ENCODE measurements at places on chromosomes 12 and 14.
A peak's percentile ranks its signal among the peaks of the same experiment; 100 is the strongest.

DNA sequence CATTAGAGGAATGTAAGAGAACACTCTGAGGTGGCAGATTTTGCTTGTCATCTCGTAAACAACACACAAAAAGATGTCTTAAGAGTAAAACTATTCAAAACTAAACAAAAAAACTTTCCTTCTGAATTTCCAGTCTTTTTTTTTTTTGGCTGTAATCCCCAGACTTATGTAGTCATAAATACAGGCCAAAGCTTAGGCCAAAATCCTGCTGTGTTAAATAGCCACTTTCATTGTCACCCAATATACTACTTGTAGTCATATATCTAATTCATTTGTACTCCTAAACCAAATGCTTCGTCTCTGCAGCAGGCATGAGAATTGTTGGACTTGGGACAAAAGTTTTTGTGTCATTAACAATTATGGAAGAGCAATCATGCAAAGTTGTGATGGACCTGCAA, 103.5 kb upstream of the ATF1 start:
- no peak for DNase-seq

DNA sequence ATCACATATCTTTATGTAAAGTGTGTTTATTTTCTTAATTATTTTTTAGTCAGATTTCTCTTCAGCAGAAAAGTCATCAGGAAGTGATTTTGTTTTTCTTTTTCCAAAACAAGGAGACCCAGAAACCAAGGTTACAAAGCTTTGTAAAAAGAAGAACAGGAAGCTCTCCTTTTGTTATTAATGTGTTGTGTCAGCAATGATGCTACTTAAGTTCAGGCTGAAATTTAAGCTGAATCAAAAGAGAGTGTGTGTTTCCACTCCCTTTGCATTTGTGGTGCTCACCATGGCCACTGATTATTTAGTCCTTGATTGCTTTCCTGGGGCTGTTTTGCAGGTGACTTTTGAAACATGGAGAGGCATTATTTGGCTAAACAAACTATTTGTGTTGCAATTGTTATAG, 155.3 kb upstream of the ATP2B1 start:
- peak; percentile 16 for DNase-seq

- DNase-seq = no peak
Measured at GRCh38 chr14:67908052-67908754, 88.6 kb downstream of the RAD51B start.

DNA sequence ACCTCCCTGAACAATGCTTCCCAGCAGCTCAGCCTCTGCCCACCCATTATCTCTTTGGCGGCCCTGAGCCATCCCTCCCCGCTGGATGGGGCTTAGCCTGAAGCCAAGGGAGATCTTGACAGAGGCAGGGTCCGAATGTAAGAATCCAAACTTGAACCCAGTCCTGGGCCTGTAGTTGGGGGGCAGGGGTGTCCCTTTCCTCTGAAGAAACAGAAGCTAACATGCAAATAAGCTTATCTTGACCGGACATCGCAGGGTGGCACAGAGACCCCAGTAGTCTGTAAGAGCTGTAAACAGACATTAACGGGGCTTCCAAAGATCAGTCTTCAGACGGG, 6.0 kb downstream of the DLK1 start:
- DNase-seq = no peak

DNA sequence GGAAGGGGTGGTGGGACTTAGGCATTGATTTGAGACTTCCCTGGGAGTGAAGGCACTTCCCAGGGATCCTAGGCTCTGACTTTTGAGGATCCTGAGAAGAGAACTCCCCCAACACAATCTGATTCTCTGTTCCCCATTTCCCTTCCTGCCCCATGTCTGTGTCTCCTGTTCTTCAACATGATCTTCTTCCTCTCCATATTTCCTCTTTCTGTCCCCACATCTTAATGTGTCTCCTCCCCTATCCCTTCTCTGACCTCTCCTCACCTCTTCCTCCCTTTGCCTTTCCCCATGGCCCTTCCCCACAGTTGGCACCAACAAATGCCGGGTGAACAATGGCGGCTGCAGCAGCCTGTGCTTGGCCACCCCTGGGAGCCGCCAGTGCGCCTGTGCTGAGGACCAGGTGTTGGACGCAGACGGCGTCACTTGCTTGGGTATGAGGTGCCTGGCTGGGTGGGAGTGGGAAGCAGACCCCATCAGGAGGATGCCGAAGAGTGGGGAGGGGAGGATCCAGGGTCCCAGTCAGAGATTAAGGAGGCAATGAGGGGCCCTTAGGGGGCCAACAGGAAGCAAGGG, 15.2 kb upstream of the LRP1-AS start:
- no peak for DNase-seq

DNA sequence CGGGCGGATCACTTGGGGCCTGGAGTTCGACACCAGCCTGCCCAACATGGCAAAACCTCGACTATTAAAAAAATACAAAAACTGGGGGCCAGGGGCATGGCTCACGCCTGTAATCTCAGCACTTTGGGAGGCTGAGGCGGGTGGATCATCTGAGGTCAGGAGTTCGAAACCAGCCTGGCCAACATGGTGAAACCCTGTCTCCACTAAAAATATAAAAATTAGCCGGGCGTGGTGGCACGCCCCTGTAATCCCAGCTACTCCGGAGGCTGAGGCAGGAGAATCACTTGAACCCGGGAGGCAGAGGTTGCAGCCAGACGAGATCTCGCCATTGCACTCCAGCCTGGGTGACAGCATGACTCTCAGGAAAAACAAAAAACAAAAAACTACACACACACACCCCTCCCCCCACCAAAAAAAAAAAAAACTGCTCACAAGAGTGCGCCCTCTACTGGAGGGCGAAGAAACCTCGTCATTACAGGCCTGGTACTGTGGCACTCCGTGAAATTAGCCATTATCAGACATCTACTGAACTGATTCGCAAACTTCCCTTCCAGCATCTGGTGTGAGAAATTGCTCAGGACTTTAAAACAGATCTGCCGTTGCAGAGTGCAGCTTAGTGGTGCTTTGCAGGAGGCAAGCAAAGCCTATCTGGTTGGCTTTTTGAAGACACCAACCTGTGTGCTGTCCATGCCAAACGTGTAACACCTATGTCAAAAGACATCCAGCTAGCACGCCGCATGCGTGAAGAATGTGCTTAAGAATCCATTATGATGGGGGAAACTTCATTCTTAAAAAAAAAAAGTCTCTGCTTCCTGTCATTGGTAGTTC, 7.7 kb downstream of the PPP1R3E start:
- no peak for DNase-seq

- DNase-seq = no peak
Measured at GRCh38 chr12:54385251-54385914, 850 bp upstream of the ZNF385A start.
